A549 treated with Hydrocortisone at 1 μM for 4 hours (cell line): ENCODE measurements at places on chromosomes 7 and 10. TPM values are rescaled to one million over a fixed set of nuclear protein-coding genes. Genes with fewer than 3 reads are reported as not detected.

The CCDC136 gene
- 1.5 to 2.5 TPM (median 2.2 TPM) in 5 replicates for total RNA-seq

The PSD gene
- total RNA-seq, result 0.25 to 0.78 TPM (median 0.43 TPM) in 5 replicates

The UNCX gene
- 0.05 to 0.08 TPM (median 0.07 TPM) in 3 of 5 replicates, not detected in the others for total RNA-seq

The UPK3B gene
- 11.5 to 19.6 TPM (median 17.6 TPM) in 5 replicates for total RNA-seq

The IMPDH1 gene
- total RNA-seq, result 127 to 137 TPM (median 133 TPM) in 5 replicates

The HOXA2 gene
- total RNA-seq, result 0.53 to 0.81 TPM (median 0.69 TPM) in 5 replicates

The DIP2C gene
- 9.6 to 14.7 TPM (median 12.9 TPM) in 5 replicates for total RNA-seq

The MALRD1 gene
- total RNA-seq, result not detected in 5 replicates

The FKBP9 gene
- total RNA-seq, result 70.1 to 149 TPM (median 84.9 TPM) in 5 replicates

The HNRNPF gene
- total RNA-seq, result 331 to 373 TPM (median 346 TPM) in 5 replicates

The CFAP58 gene
- total RNA-seq, result 0.08 to 0.17 TPM (median 0.14 TPM) in 5 replicates

The MRLN gene
- total RNA-seq, result not detected in 5 replicates

The MUC3A gene
- total RNA-seq, result 13.5 to 23.7 TPM (median 20.2 TPM) in 5 replicates
